Right forelimb (tissue), 1 donor: ENCODE measurements at places on chromosomes 6 and 20.

DNA sequence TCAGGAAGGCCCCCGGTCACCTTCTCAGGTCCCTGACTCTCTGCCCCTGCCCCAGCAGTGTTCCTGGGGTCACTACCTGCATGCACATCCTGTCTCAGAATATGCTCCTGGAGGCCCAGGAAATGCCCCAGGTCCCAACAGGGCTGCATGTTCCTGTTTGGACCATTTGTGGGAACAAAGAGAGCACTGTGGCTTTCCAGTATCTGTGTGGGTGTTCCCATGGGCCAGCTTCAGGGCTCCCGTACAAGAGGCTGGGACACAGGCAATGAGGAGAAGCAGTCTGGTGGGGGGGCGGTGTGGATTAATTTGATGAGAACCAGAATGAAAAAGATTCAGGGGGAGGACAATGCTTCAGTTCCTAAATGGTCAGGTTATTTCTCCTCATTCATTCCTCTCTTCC, 61.5 kb upstream of the GGTLC1 start:
- no peak for DNase-seq

- DNase-seq: no peak
These were observed 18.6 kb downstream of the ELOVL5 start for GRCh38 chr6:53330137-53330536.

GRCh38 chr20:50379049-50379990, 130.9 kb upstream of the PTPN1 start:
- DNase-seq: peak; percentile 67

DNA sequence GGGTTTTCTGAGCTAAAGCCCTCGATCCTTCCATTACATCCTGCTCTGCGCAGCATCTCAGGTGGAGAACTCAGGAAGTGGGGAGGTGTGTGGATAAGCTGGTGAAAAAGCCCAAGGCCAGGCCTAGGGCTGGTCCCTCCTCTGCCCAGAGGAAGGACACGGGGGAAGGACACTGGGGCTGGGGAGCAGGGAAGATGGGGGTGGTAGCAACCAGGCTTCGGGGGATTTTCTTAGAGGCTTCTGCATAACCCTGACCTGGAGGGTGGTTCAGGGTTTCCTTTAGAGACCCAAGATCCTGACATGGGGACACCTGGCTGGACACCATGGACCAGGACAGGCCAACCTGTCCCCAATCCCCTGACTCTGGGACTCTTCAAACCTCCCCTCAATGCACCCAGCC, 37.9 kb downstream of the SUN5 start:
- no peak for DNase-seq

- no peak for DNase-seq
These were observed 559.8 kb upstream of the SLC35B3 start for GRCh38 chr6:8995156-8995555.

- no peak for DNase-seq
These were observed 45.6 kb upstream of the CD93 start for GRCh38 chr20:23131766-23132165.

GRCh38 chr6:166469426-166469961, 86.8 kb upstream of the MPC1 start:
- no peak for DNase-seq

GRCh38 chr6:52877168-52877567, 32.3 kb downstream of the GSTA3 start:
- no peak for DNase-seq

GRCh38 chr6:162684961-162685360, 42.6 kb downstream of the PRKN start:
- no peak for DNase-seq

GRCh38 chr6:152461556-152461955, 175.6 kb downstream of the SYNE1 start:
- DNase-seq: no peak

GRCh38 chr6:136798044-136798443, 5.8 kb upstream of the MAP3K5 start:
- DNase-seq: no peak

- no peak for DNase-seq
These were observed 248.2 kb downstream of the LAMA2 start for GRCh38 chr6:129130959-129131681.

- no peak for DNase-seq
These were observed 42.0 kb upstream of the KIF16B start for GRCh38 chr20:16615199-16615598.

GRCh38 chr6:90739339-90739738, 152.5 kb upstream of the MAP3K7 start:
- no peak for DNase-seq
